ENCODE measurements at places on chromosomes 4 and X.

- DNase-seq = no peak
Measured at GRCh38 chr4:182904211-182904761, 12.9 kb downstream of the DCTD start.

- no peak for DNase-seq
Measured at GRCh38 chrX:109839694-109840567, 106.9 kb upstream of the ACSL4 start.

GRCh38 chr4:172546782-172547181, 621.8 kb upstream of the GALNT7 start:
- DNase-seq = no peak

DNA sequence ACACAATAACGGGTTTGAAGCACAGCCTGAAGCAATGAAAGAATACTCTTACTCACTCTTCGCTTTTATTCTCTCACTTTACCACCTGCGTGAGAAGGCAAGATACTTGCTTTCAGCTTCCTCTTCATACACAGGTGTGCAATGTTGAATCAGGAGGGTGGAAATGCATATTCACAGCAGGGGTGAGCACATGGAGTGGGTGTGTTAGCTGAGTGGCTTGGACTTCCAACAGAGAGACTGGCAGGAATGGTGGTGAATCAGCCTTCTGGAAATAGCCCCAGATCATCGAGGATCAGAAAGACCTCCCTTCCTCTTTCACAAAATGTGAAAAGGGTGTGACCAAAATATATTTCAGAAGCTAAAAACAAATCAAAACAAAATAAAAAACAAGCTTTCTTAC, 521.2 kb downstream of the STIM2 start:
- no peak for DNase-seq

- no peak for DNase-seq
Measured at GRCh38 chrX:17719711-17720110, 17.6 kb upstream of the SCML1 start.

DNA sequence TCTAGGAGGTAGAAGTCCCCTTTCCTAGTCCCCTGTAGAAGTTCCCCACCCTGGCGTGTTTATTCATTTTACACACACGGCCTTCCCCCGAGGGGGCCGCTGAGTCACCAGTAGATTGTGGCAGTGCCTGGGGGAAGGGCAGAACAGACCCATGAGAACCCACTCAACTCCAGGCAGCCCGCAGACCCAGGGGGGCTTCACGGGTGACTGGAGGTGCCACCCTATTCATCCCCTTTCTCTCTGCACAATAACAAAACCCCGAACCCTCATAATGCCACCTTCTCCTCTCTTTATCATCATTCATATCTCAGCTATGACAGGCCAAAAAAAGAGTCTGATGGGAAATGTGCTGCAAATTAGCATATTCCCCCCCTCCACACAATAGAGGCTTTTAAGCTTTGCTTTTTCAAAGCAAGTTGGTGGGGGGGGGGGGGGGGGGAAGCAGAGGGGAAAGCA, 20.4 kb upstream of the GPM6B start:
- DNase-seq = no peak

GRCh38 chr4:83152746-83153145, 38.2 kb upstream of the PLAC8 start:
- DNase-seq = no peak

DNA sequence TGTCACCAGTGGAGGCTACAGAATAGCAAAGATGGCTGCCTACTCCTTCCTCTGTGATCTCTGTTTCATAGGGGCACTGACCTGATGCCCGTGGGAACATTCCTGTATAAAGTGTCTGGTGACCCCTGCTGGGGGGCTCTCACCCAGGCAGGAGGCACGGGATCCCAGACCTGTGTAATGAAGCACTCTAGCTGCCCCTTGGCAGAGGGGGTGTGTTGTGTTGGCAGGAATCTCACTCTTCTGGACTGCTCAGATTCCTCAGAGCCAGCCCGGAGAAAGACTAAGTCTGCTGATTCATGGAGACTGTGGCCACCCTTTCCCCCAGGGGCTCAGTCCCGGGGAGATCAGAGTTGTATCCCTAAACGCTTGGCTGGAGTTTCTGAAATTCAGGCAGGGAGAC, 648.3 kb downstream of the SPRY1 start:
- DNase-seq = no peak

GRCh38 chr4:87911252-87911774, 64.2 kb upstream of the SPP1 start:
- DNase-seq = no peak

GRCh38 chr4:37389366-37389765, 144.8 kb downstream of the NWD2 start:
- no peak for DNase-seq

DNA sequence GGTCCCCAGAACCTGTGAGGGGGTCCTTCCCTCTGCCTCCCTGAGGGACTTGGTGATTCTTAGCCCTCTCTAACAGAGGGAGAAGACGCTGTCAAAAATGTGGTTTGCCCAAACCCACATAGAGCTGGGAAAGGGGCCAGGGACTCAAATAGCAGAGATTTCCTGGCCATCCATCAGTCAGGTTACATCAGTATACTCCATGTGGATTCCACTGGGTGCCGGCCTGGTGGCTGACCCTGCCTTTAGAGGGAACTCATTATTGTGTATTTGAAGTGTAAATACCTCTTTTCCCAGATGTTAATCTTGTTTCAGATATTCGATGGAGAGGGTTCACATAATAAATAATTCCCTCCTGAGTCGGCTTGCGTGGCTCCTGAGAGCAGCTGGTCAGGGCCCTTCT, 130.3 kb downstream of the TBL1X start:
- DNase-seq = no peak

GRCh38 chrX:17984415-17984814, 123.3 kb upstream of the RAI2 start:
- DNase-seq = no peak

GRCh38 chr4:126223784-126224407, 909.1 kb downstream of the FAT4 start:
- DNase-seq = no peak

DNA sequence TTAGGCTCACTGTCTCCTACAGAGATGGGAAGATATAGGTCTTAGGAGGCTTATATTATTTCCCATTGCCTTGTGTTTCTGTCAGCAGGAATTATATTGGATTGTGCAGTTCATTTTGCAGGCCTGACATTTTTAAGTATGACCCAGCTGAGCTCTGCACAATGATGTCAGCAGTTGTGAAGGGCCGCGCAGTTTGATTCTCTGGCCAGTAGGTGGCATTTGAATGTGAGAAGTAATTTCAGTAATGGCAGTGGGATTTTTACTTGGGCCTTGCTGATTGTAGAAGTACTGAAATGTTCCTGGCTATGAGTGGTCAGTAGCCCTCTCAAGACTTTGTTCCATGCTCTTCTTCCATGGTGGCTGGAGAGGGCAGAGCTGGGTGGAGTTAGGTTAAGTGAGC, 247.2 kb upstream of the MTMR8 start:
- DNase-seq = no peak

DNA sequence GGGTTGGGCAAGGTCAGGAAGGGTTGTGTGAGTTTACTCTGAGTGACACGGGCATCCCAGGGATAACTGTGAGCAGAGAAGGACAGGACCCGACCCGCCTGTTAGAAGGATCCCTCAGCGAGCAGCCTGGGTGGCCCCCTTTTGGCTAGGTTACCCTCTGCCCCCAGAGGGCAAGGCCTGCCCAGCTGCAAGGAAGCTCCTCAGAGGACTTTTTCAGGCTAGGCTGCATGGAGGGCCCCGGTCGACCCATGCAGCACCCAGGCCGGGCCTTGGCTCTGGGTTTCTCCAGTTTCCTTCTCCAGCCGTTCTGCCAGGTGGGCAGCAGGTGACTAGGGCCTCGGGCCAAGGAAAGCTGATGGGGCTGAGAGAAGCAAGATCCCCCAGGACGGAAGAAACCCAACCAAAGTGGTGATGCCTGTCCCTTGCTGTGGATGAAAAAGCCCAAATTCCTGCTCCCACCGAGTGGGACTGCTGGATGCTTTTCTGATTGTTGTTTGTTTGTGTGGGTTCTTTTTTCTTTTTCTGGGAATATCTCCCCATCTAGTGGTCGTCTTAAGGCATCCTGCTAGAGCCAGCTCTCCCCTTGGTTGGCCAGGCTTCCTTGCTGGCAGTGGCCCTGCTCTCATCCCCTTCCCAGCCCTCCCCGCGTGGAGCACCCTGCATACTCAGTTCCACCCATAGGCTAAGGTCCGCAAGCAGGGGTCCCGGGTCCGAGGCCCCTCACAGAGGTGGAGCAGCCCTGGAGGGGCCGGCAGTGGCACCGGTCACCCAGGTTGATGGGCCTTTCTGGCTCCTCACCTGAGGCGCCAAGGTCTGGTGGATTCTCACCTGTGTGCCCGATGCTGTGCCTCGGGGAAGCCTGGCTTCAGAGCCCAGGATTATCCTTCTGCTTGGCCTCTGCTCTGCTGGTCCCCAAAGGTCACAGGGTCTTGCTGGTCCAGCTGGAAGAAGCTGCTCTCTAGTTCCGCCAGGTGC, 1.8 kb downstream of the ZFP92 start:
- DNase-seq = no peak

- no peak for DNase-seq
Measured at GRCh38 chr4:169337510-169337909, 66.8 kb upstream of the SH3RF1 start.

GRCh38 chr4:10606483-10607155, 77.9 kb downstream of the CLNK start:
- DNase-seq = no peak

GRCh38 chrX:73851014-73852009, 288.3 kb downstream of the CHIC1 start:
- no peak for DNase-seq

GRCh38 chr4:182853731-182854330, 63.4 kb downstream of the DCTD start:
- DNase-seq = no peak

- no peak for DNase-seq
Measured at GRCh38 chr4:36333303-36333877, 52.0 kb downstream of the DTHD1 start.

DNA sequence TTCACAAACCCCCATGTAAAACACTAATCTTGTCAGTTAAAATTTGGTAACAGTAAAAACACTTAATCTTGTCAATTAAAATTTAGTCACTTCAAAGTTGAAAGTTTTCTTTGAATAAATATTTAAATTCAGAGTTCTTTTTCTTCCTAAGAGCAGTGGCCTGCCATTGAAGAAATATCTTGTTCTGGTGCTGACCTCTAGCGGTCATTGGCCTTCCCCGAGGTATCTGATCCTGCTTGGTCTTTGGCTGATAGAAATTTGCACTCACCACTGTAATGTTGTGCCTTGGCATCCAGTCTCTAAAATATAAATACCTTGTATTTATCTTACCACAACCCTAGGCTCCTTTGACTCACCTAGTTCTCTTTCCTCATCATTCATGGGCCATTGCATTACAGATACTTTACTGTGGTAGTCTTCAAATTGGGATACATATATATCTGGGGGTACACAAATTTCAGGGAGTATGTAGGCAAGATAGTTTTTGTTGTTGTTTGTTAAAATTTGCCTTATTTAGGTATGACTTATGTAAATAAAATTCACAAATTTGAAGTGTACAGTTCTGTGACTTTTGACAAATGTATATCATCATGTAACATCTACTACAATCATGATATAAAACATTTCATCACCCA, 6.7 kb upstream of the ART3 start:
- DNase-seq = peak; percentile 26

DNA sequence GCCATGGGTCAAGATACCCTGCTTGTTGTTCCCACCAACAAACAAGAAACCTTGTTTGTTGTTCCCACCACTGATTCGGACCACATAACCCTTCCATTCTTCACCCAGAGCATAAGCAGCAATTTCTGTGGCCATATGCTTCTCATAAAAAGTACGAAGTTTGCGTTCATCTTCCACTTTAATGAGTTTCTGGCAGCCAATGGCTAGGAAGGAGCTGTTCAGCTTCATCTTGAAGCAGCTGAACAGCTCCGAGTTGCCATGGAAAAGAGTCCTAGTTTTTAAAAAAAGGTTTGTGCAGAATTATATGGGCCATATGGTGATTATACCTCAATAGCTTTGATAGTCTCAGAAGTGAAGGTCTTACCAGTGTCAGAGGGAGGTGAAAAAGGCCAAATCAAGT, 65.3 kb downstream of the ENOPH1 start:
- DNase-seq = no peak

DNA sequence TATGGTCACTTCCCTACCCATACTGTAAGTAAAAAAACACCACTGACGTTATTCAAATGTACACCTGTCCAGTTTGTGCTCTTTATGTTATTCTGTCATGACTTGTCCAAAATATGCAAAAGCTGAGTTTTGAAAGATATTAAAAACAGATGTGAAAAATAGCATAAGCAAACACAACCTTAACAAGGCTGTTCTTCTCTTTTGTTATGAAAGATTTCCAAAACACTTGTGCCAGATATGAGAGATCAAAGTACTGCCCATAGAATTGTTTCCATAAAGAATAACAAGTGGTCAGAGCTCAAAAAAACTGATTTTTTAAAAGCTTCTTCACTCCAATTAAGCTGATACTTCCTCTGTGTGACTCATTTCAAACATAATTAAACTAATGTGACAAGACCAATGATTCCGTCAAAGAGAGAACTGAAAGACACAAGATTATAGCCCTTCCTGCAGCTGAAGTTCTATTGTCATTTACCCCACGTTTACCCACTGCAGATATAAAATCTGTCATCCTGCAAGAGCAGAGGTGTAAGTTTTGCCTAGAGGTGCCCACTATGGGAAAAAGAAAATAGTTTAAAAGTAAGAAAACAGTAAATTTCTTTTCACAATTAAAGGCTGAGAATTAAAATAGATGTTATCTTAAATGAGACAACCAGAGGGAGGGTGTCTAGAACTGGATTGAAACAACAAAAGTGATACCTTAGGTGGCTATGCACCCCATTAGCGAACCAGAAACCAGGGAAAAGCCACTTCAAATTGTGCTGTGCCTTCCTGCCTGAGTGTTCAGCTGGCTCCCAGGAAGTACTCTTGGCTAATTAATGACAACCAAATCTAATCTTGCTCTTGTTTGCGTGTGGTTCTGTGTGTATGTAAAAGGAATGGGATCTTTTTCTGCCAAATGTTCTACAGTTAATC, 30.1 kb downstream of the RASSF6 start:
- DNase-seq = no peak

Data from thoracic aorta (tissue), 2 donors.